ENCODE measurements at places on chromosomes 3 and 15.

DNA sequence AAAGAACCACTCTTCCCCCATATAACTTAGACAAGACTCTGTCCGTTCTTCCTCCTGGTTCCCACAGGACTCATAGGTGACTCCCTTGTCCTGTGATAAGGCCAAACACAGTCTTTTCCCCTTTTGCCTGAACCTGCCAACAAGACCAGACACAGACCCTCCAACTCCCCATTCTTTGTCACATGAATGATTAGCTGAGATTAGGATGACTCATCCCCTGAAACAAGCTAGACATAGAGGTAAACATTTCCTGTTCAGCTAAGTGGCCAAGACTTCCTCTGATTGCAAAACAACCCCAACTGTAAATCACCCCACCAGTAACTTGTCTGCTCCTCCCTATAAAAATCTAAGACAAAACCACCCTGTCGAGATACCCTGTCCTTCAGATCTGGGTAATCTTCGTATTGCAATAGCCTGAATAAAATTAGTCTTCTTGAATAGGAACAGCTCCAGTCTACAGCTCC is 11.4 kb upstream of the HTR3E start:
- DNase-seq, result no peak

DNA sequence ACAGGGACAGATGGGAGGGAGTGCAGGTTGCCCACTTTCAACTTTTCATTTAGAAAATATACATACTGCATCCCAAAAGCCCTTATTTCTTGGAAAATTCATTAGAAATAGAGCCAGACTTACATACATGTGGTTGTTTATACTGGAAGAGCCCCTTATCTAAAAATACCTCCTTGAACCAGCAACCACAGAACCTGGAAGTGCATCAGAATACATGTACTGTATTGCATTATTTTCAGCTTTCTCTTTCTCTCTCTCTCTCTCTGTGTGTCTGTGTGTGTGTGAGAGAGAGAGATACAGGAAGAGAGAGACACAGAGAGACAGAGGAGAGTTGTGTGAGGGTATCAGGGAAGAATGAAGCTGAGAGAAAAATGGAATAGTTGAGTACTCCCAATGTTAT is 29.5 kb upstream of the LSAMP start:
- no peak for DNase-seq

DNA sequence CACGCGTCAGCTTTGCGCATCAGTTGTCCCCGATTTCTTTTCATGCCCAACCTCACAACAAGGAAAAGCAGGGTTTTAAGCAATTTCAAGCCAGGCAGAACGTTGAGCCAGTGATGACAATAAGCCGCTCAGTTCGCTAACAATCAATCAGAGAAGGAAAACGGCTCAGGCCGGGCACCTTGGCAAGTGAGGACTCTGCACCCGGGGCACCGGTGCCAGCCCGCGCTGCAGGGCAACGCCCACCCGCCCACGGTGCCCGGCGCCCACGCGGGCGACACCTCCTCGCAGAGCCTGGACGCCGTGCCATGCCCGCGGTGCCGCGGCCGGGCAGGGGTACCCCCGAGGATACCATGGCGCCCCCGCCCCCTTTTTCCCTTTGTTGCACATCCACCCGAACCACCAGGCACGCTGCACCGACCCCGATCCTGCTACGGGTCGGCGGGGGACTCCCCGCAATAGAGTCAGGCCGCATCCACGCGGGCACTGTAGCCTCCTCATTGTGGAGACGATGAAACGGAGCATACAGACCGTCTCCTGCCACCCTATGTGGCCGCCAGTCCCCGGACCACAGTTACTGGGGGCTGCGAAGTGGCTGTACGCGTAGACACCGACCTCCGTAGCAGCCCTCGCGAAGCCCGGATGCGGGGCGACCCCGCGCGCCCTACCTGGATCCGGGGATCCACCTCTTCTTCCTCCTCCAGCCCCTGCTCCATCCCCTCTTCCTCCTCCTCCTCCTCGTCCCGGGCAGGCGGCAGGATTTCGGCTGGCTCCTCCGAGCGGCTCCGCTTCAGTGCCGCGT is 581 bp downstream of the SH3BP5 start:
- no peak for DNase-seq

DNA sequence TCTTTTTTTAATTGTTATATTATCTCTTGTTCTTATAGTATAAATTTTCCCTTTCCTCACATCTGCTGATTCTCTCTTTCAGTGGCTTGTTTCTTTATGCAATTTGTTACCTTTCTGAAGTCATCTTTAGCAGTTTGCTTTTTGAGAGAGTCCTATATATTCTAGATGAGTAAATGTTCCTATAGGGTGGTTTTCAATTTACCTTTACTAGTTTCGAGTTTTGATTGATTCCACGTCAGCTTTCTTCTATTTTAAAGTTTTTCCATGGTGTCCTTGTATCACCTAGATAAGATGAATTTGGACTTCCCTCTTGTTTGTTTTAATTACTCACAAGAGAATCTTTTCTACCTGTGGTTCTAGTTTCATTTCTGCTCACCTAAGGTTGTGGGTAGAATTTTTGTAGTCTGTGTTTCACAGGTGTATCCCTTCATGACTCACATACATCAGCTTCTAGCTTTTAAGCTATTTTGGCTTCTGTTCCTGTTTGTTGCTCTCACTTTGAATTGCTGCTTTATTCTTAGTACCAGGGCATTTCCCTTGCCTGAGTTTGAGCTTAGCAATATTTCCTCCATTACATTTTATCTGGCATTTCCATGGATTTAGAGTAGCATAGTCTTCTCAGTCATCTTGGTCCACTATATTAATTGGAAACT is 6.4 kb downstream of the TEX9 start:
- DNase-seq, result no peak

GRCh38 chr3:111947231-111947630 is 31.6 kb upstream of the ABHD10 start:
- no peak for DNase-seq

GRCh38 chr15:38351466-38351865 is 98.8 kb downstream of the SPRED1 start:
- no peak for DNase-seq

GRCh38 chr15:39890621-39891020 is 29.4 kb downstream of the GPR176 start:
- DNase-seq, result no peak

GRCh38 chr3:171175741-171176234 is 149.3 kb upstream of the SLC2A2 start:
- no peak for DNase-seq

GRCh38 chr3:72797773-72798543 is 50.3 kb downstream of the SHQ1 start:
- DNase-seq, result no peak

DNA sequence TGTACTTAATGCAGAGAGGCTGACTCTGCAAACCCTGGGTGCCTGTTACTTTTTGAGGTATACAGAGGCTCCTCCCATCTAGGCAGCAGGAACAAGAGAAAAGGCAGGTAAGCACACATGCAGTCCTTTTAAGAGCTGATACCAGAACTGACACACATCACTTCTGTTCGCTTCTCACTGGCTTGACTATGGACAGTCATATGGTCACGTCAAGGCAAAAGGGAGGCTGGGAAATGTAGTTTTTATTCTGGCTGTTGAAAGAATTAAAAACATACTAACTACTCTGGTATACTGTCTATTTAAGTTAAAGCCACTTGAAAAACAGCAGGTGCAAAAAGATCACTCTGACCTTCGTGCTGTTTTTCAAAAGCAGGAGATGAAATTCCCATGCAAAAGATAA is 218.3 kb downstream of the CTNNB1 start:
- no peak for DNase-seq

GRCh38 chr3:21170964-21171363 is 580.0 kb downstream of the ZNF385D start:
- no peak for DNase-seq

DNA sequence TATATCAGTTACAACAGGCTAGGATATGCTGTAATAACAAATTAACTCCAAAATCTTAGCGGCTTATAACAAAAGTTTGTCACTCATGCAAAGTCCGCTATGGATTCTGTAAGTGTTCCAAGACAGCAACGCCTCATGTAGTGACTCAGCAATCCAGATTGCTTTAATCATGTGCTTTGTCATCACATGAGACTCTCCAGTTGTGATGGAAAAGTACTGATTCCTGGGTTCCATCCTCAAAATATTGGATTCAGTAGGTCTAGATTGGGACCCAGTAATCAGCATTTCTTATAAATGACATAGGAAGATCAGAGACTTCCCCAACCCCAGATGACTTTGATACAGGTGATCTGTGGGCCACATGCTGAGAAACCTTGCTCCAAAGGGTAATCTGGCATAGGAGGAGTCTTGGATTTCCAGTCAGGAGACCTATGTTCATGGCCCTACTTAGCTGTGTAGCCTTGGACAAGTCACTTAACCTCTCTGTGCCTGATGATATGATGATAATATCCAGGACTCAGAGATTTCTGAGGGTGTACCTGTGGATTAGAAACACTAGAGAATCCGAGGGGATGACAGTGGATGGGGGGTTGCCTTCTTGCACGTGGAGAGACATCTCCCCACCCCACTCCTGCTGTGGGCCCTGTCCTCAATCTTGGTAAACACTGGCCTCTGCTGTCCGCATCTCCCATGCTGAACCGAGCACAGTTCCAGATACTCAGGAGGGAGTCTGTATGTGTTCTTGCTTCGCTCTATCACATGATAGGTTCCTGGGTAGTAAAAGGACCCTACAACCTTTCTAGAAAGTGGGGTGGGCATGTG is 65.5 kb downstream of the CORO2B start:
- no peak for DNase-seq

- no peak for DNase-seq
Measured at GRCh38 chr3:80007522-80007921, 239.7 kb upstream of the ROBO1 start.

DNA sequence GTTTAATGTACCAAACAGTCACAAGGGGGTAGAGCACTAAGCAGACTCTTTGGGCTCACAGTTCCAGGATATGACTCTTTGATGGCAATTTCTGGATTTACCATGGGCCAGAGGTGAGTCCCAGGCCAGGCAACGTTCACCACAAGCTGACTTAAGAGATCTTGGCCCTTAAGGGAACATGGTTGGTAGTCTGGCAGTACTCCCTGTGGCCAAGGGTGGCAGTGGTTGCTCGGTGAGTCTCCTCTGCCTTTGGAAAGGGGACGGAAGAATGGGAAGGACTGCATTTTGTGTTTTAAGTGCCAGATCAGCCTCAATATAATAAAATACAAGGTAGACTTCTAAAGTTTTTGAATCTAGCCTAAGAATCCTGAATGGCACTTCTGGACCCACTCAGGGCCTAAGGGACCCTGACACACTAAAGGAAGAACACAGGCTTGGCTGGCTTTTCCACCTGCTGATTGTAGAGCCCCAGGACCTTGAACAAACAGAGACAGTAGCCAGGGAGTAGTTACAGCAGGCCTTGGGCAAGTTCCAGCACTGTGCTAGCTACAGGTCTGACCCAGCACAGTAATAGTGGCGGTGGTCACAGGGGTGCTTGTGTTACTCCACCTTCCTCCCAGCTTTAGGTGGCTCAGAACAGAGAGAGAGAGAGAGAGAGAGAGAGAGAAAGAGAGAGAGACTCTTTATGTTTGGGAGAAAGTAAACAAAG is 730.7 kb upstream of the ALCAM start:
- DNase-seq, result no peak

- no peak for DNase-seq
Measured at GRCh38 chr3:100988080-100988479, 5.1 kb downstream of the ABI3BP start.

DNA sequence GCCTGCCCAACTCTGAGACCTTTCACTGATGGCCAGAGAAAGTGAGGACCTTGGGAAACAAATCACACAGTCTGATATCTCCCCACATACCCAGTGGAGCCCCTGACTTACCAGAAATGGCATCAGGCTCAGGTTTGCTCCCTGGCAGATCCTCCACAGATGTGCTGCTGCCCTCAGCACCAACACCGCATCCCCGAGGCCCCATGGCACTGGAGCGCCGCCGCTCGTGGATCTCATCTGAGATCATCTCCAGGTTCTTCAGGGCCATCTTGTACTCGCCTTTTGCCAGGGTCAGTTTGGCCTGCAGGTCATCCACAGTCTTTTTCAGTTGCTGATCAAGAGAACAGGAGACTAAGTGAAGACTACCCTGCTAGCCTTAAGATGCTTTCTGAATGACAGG is 52.7 kb downstream of the CAPN7 start:
- DNase-seq, result no peak

DNA sequence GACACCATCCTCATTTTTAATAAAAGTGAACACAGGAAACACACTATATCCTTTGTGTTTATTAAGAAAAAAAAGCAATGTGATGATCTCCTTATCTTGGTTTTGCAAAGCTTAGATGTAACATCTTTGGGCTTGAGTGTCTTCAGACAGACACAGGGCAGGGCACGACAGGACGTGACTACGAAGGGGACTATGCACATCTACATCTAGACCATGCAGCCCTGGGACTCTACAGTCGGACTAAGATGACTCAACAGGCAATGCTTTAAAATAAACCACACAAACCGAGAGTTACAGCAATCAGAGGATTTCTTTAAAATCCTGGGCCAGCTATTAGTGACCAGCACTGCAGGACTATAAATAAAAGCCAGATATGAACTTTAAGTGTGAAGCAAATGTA is 22.8 kb upstream of the TM2D3 start:
- DNase-seq, result no peak

DNA sequence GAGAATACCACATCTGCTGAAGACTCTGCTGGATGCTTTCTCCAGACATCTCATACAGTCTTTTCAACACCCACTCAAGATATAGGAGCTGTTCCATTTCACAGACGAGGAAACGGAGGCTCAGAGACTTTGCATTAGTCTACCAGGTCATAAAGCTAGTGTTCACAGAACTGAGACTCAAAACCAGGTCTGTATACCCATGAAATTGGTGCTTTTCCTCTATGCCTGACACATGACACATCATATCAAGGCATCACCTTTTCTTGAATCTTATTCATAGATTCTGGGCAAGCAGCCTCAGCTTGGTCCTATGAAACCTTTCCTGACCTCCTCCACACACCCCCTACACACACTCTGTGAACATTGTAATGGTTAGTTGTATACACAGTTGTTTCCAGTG is 101.2 kb downstream of the LPP start:
- no peak for DNase-seq

DNA sequence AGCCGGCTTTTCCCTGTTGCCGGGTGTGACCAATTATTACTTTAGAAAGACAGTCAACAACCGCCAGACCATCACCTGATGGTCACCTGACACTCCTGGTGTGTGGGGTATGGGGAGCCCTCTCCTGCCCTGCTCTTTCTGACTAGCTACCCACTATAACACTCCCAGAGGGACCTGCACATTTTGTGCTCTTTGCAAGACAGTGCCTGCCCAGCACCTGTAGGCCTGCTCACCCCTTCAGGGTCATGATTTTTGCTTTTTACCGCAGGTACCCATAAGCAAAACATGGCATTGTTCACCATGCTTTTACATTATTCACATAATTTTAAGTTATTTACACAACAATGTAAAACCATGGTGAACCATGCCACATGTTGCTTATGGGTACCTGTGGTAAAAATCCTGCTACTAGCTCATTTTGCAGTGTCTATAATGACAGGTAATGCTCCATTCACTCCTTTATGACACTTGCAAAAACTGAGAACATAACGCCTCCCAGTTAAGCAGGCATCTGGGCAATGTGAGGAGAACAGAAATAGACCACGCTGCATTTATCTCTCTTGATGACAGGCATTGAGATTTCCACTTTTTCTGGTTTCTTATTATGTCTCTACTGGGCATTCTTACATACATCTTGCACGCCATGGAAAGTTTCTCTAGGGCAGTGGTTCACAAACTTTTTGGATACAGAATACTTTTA is 9.9 kb downstream of the CCRL2 start:
- no peak for DNase-seq

GRCh38 chr15:76274226-76274625 is 37.0 kb downstream of the ETFA start:
- DNase-seq, result no peak
